ENCODE measurements at places on chromosomes 12 and 14.

GRCh38 chr12:989751-990660 lies 1.0 kb upstream of the ERC1 start:
- DNase-seq, result peak; percentile 43

GRCh38 chr14:61408498-61408897 lies 87.1 kb downstream of the PRKCH start:
- no peak for DNase-seq

- no peak for DNase-seq
These were observed 44.5 kb upstream of the SELPLG start for GRCh38 chr12:108678104-108678730.

GRCh38 chr14:38143659-38144505 lies 63.8 kb upstream of the SSTR1 start:
- DNase-seq, result no peak

DNA sequence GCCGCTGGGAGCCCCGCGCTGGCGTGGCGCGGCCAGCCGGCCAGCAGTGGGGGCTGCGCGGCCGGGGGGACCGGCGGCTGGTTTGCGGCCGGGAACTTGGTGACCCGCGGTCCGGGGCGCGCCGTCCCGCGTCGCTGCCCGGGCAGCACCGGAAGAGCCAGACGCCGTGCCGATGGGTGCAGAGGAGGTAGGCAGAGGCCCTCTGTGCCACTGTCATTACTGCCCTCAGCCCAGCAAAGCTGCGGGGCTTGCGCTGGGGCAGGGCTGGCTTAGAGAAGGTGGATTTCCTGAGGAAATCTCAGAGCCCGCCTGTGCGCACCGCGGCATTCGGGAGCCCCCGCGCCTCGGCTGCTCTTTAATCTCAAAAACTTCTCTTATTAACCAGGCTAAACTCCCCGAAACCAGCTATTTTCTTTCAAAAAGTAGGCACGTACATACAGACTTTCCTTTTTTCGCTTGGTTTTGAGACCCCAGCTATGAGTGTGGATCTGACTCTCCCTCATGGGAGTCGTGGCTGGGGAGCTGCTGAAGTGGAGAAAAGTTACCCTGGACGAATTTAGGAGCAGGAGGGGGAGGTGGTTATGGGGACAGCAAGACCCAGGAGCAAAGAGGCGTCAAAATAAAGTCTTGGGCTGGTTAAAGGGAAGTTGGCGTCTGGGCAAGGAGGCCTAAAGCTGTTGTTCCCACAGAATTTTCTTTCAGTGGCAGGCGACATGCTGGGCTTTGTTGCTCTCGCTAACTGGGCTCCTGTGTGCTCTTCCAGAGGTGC lies 802 bp downstream of the SUSD6 start:
- peak; percentile 27 for DNase-seq

DNA sequence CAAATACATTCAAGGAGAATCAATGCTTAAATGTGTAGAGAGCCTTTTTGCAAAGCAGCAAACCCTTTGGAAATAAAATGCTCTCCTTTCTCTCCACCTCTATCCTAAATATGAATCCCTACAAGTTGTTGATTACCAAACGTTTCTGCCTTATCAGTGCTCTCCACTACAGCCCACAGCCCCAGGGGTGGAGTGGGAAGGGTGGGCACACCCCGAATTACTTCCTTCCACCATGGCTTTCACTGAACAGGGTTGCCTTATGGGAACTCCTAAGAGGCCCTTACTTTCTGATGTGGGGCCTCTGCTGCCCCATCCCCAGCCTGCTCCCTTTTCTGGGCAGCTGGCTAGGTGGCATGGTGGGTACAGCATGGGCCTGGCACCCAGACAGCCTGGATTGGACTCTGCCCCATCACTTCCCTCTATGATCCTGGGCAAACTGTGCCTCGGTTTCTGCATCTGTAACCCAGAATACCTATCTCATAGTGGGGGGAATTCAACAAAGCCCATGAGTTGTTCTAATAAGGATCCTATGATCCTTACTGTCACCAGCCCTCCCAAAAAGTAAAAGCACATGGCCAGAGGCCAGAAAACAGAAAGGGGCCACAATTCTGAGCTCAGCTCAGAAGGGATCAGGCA lies 16.1 kb downstream of the AK7 start:
- DNase-seq, result no peak

DNA sequence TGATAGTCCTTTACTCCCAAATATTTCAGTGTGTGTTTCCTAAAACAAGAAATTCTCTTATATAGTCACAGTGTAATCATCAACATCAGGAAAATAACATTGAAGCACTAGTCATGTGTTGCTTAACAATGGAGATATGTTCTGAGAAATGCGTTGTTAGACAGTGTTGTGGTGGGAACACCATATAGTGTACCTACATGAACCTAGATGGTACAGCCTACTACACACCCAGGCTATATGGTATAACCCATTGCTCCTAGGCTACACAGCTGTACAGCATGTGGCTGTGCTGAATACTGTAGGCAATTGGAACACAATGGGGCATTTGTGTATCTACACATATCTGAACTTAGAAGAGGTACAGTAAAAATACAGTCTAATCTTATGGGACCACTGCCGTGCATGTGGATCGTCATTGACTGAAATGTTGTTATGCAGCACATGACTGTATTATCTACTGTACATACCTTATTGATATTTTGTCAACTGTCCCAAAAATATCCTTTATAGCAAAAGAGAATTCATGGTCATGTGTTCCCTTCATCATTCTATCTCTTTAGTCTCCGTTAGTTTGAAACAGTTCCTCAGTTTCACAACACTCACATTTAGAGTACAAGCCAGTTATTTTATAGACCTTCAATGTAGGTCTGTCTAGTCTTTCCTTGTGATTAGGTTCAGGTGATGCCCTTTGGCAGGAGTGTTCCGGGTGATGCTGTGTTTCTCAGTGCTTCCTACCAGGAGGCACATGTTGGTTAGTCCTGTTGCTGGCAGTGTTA lies 109.7 kb downstream of the SLC25A47 start:
- DNase-seq, result no peak

GRCh38 chr12:46480316-46480715 lies 107.7 kb upstream of the SLC38A2 start:
- no peak for DNase-seq

DNA sequence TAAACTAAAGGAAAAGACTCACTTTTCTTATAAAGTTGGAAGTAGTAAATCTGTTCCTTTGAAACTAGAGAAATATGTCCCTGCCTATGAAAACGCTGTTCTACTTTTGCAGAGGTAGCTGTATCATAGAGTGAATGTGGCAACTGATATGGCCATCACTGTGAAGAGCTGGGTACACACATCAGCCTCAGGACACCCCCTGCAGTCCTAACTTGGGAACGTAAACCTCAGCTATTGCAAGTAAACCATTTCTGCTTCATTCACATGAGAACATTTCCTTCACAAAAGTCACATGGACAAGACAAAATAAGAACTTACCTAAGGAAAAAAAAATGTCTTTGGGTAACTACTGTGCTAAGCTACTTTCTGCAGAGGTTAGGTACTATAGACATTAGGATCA lies 233.3 kb upstream of the PPFIA2 start:
- peak; percentile 5 for DNase-seq

- DNase-seq, result no peak
These were observed 13.3 kb upstream of the DTX1 start for GRCh38 chr12:113043240-113043639.

DNA sequence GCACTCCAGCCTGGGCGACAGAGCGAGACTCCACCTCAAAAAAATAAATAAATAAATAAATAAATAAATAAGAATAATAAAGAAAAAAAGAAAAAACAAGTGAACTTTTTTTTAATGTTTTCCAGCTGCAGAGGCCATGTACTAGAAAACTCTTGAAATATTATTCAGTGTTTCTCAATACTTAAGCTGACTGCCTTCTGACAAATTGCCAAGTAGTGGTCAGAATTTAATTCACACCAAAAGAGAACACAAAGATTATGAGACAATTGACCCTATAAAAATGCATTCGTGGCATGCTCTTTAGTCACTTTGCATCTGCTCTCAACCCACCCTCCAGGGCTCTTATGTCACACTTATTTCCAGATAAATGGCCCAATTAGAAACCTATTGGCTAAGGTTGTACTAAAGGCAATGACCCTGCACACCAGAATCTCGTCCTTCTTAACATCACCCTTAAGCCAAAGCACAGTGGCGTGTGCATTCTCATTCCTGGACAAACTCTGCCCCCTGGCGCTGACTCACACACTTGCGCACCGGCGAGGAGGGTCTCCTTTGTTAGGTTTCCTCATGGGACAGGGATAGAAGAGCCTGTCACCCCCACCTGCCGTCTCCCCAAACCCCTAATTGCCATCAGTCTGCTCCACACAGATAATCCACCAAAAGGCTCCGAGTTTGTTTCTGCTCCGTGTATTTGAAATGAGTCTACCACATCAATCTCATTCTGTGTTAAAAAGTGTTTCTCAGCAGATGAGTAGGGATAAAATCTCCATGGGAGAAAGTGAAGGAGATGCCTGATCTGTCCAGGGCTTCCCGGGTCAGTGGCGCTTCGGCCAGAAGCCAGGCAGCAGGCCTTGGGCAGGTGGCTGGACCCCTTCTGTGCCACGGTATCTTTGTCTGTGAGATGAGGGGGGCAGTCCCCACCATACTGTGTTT lies 73.1 kb upstream of the CEP83 start:
- DNase-seq, result peak; percentile 71

DNA sequence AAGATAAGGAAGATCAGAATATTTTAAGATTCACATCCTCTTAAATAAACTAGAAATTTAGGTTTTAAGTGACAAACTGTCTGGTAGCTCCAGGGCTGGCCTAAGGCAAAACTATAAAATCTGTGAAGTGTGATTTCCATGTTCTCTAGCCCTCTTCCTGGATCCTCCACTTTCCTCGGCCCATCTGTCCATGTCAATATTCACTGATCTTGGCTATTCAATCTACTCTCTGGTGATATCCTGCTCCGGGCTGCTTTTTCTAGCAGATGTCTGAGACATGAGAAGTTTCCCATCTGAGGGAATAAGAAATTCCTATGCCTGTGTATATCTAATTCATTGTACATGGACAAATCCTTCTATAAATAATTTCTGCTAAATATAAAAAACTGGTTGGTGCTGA lies 500.4 kb downstream of the GALC start:
- no peak for DNase-seq

GRCh38 chr14:100679707-100680438 lies 46.8 kb upstream of the DLK1 start:
- no peak for DNase-seq

DNA sequence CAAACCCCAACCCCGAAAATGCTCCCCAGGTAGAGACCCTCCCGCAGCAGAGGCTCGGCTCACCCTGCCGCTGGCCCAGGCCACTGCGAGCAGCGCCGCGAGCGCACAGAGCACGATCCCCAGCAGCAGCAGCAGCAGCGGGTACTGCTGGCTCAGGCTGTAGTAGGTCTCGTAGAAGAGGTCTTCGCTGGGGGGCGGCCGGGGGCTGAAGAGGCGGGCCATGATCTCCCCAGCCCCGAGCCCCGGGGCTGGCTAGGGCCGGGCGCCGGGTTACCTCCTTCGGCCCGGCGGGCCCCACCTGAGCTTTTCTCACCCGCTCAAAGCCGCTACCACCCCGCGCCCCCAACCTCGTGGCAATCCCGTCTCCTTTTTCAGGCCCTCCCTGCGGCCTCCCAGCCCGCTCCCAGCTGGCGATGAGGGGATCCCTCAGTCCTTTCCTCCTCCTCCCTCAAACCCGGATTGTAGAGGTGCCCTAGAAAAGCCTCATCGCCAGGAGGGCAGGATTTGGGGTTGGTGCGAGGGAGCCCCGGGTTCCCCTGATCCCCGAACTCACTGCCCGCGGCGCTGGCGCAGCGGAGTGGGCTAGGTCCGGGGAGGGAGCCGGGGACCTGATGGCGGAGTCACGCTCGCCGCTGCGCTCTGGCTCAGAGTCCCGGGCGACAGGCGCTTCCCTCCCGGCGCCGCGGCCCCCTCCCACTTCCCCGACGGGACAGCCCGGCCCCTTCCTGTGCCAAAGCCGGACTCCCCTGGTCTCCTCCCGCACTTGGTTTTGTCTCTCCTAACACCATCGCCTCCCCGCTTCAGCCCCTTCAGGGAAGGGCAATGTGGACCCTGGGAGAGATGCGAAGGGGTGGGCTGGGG lies at the start of gene ADCY4:
Gene ADCY4 (minus strand): TSS at position 641 of the 861 bp plus-strand sequence. CDS start 419 bp downstream, at position 222.
- DNase-seq, result no peak

DNA sequence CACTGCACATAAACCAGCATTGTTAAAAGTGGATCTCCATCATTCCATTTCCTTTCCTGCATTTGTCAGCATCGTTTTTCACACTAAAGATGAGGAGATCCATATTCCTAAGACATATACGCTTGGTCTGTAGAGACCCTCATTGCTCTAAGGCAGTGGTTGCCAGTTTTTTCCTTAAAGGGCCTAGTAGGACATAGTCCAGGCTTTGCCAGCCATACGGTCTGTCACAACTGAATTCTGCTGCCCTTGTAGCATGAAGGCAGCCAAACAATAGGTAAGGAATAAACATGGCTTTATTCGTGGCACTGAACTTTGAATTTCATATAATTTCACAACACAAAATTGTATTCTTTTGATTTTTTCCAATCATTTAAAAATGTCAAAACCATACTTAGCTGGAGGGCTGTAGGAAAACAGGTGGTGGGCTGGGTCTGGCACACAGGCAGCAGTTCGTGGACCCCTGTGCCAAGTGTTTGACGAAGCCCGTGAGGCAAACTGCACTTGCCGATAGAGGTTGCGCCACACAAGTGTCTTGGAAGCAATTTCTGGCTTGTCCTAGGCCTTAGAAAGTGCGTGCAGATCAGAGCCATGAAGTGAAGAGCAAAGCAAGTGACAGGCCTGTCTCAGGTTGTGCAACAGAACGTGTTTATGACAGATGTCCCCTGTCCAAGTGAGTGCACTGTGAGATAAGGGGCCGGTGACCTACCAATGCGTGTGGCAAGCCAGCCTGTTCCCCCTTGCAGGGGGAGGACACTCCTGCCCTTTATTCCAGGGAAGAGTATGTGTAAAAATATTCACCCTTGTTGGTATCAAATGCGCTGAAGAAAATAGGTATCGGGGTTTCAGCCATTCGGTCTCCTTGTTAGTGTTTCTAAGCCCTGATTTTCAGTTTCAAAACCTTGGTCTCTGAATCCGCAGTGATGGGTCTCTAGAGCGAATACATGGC lies 916 bp upstream of the CHPT1 start:
- peak; percentile 47 for DNase-seq

GRCh38 chr12:10400829-10401228 lies 8.7 kb downstream of the KLRC4 start:
- no peak for DNase-seq

DNA sequence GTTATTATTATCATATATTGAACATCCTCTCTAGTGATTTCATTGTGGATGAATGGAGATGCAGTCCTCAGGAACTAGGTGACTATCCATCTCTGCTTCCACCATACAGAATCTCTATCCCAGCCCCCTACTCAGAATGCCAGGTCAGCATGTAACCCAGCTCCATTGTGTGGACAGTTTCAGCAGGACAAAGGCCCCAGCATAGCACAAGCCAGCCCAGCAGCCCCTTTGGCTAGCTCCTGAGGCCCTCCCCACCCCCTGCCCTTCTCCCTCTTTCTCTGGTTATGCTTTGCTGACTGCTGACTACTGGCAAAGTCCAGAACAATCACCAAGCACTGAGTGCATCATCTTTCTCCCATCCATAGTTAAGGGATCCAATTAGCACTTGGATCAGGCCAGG lies 5.8 kb upstream of the SPRYD4 start:
- no peak for DNase-seq

GRCh38 chr12:13973996-13974395 lies 7.4 kb downstream of the GRIN2B start:
- DNase-seq, result no peak
